ENCODE measurements at places on chromosomes 12 and 14.

DNA sequence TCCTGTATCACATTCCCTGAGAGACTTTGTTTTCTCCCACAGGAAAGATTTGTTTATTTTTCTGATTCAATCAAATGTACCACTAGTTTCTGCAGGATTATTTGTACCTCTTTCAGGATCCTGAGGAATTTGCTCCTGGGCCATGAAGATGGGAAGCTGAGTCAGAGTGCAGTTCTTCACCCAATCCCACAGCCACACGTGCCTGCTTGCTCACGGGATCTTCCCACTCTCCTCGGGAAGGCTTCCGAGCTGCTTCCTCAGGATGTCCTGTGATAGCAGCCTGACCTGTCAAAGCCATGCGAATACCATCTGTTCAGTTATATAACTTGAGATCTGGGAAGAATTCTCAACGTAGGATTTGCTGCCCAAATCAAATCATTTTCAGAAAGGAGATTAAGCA is 41.8 kb upstream of the HIF1A start:
- no peak for DNase-seq

GRCh38 chr12:51077930-51078329 is 5.5 kb downstream of the CSRNP2 start:
- DNase-seq, result no peak

DNA sequence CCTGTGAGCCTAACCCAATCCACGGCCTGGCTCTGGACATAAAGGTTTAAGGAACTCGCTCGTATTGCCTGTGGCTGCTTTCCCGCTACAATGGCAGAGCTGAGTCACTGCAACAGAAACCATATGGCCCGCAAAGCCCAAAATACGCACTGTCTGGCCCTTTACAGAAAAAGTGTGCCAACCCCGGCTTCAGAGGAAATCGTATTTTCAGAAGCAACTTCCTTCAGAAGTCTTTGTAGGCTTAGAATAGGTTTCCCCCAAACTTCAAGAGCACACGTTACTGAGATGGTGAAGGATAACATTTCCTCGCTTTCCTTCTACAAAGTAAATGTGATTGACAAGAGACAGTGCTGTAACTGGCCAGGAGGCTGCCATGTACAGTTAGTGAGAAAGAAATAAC is 34.8 kb upstream of the TESC start:
- no peak for DNase-seq

DNA sequence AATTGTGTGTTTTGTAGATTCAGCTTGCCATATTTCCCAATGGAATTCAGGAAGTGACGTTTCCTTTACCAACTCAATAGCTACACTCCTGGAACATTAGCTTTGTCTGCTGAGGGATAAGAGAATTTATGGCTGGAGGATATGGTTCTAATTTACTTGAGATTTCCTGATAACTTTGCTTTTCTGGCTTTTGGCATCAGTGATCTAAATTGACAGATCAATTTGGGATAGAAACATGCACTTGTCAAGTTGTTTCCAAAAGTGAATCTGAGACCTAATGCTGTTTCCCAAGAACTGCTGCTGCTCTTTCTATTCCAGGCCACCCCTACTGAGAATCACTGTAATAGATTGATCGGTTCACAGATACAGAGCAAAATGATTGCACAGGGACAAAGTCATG is 43.2 kb downstream of the MGAT4C start:
- no peak for DNase-seq

DNA sequence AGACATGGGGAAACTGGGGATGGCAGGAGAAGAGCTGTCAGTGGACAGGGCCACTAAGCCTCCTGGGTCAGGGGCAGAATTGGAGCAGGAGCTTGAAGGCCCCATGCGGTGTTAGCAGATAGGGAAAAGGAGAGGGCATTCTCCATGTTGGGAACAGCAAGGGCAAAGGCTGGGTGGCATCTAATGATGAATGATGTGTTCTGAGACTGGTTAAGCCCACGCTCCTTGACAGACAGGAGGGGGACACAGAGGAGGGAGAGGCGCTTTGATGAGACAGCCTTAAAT is 63.0 kb downstream of the CLMN start:
- DNase-seq, result no peak

- DNase-seq, result no peak
Measured at GRCh38 chr14:35999294-35999693, 173.2 kb downstream of the BRMS1L start.

- DNase-seq, result no peak
Measured at GRCh38 chr12:38887770-38888169, 17.6 kb downstream of the CPNE8 start.

- DNase-seq, result peak; percentile 10
Measured at GRCh38 chr12:93098077-93098476, 169.0 kb upstream of the EEA1 start.

DNA sequence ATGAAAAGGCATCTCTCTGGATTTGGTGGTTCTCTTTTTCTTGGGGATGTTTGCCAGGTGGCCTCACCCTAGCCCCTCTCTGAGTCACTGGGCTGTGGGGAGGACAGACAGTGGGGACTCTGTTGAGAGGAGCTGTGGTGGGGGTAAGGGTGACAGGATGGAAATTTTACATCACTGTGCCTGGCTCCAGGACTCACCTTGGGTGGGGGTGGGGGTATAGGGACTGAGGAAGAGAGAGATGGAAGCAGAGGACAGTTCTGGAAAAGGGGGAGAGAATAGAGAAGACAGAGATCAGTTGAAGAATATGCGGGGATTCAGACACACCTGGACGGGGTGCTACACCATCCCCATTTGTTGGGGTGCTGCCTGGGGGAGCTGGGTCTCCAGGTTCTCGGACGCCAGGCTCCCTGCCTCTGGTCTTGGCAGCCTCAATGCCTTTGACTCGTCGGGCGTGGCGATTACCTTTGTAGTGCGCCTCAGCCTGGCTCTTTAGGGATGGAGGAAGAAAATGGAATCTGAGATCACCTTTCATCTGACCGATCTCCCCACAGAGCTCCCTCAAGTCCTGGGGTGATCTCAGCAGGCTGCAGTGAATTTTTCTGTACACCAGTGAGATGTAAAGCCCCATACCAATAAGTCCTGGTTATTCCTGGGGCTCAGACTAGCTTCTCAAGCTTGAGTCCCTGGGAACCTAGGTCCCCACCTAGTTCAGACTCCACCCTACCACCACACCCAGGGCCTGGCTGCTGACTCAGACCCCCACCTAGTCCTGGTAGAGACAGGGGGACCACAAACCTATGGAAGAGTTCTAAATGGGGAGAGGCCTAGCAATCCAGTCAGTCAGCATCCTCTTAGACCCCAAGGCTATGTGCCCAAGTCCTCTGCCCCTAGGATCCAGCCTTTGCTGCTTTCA is 9.6 kb upstream of the GPR84 start:
- no peak for DNase-seq

DNA sequence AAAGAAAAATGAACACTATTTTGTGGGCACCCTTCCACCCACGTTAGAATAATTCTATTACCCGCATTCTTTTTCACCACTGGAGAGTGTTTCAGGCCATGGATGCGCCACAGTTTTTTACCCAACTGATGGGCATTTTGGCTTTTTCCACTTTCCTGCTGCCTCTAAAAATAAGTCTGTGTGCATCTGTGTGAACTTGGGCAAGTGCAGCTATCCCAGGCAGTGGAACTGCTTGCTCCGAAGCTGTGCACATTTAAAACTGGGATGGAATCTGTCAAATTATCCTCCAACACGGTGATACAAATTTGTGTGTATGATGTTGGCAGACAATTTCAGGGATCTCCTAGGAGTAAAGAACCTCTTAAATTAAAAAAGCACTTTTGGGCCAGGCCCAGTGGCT is 31.5 kb downstream of the PHETA1 start:
- DNase-seq, result no peak

- DNase-seq, result no peak
Measured at GRCh38 chr14:20801726-20802125, 918 bp downstream of the RNASE1 start.

DNA sequence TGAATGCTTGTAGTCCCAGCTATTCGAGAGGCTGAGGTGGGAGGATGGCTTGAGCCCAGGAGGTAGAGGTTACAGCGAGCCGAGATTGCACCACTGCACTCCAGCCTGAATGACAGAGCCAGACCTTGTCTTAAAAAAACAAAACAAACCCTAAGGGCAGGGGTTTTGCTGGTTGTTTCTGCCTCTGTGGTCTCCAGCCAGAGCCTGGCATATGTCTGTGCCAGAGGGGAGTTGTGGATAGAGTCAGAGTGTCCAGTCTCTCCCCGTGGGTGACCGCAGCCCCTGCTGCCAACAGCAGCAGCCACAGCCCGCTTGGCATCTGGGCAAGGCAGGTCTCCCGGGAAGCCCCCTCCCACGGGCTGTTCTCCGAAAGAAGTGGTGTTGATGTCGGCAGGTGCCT is 37.6 kb downstream of the MVK start:
- DNase-seq, result no peak

- no peak for DNase-seq
Measured at GRCh38 chr12:68031881-68032739, 42.9 kb downstream of the IFNG-AS1 start.

GRCh38 chr14:105846312-105846711 is 319.9 kb downstream of the TMEM121 start:
- DNase-seq, result no peak

GRCh38 chr12:83389237-83389996 is 702.7 kb downstream of the TMTC2 start:
- DNase-seq, result no peak

- no peak for DNase-seq
Measured at GRCh38 chr12:57112492-57113294, 1.5 kb upstream of the STAT6 start.

GRCh38 chr14:61480704-61481285 is 159.4 kb downstream of the PRKCH start:
- no peak for DNase-seq

- no peak for DNase-seq
Measured at GRCh38 chr14:49396801-49397200, 189.4 kb downstream of the RPS29 start.

GRCh38 chr14:76391981-76392690 is 16.2 kb downstream of the ESRRB start:
- no peak for DNase-seq

GRCh38 chr14:58082491-58083098 is 69.4 kb downstream of the ARMH4 start:
- DNase-seq, result no peak

- no peak for DNase-seq
Measured at GRCh38 chr14:36516719-36517241, 3.3 kb downstream of the NKX2-1 start.

- DNase-seq, result no peak
Measured at GRCh38 chr12:90211017-90211416, 502.4 kb upstream of the ATP2B1 start.

DNA sequence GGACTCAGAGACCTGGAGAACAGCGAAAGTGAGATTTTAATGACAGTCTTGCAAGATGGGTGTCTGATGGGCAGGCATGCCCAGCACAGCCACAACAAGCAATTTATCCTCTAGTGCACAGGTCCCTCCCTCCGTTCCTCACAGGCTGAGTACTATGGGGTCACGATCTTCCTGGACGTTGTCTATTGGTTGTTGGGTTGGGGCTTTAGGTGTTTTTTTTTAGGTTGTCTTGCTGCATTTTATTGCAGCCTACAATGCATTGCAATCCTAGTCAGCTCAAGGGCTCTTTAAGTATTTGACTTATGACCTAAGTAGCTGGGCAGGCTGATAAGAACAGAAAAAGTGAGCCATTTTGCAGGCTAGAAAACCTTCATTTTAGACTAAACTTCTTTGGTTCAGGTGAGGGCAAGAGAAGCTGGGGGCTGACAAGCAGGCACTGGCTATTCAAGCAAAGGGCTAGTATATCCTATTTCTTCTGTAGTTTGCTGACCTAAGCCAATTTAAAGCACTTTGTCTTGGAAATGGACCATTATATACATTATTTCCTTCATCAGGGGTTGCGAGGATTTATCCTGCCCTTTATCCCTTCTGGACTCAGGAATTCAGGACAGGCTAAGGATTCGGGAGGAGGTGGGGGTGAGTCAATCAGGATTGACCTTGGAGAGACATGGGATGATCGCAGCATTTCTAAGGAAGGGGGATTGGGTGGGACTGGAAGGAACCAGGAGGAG is 6.0 kb downstream of the KRT7 start:
- no peak for DNase-seq

DNA sequence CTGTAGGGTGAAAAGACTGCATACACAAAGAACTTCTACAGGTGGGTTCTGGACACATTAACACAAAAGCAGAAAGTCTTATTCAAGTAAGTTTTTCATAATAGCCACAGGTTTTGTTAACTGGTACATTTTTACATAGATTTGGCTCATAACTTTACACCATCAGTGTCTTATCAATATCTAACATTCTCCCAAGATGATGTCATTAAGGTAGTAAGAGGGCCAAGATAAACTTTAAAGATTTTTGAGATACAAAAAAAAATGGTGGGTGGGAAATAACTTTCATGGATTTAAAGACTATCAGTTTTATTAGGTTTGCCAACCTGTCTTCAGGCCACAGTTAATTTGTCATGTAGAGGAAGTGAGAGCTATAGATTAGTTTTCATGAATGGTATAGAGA is 1.7 kb downstream of the SUPT16H start:
- DNase-seq, result no peak

DNA sequence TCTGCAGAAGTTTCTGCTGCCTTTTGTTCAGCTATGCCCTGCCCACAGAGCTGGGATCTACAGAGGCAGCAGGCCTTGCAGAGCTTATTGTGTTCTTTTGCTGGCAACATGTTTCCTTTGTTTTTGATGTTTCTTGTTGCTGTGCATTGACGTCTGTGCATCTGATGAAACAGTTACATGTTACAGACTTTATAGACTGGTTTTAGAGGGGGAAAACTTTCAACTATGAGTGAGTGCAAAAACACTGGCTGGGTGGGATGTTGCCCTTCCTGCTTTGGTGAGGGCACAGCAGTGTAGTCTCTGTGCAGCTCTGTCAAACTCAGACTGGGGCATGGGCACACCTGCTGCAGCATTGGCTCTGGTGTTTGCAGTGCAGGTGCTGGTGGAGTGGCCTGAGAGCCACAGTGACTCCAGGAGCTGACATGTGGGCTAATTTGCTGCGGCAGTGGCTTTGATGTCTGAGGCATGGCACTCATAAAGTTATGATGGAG is 26.9 kb downstream of the CLEC6A start:
- DNase-seq, result no peak

GRCh38 chr12:40209886-40210285 is 14.9 kb upstream of the LRRK2 start:
- no peak for DNase-seq

DNA sequence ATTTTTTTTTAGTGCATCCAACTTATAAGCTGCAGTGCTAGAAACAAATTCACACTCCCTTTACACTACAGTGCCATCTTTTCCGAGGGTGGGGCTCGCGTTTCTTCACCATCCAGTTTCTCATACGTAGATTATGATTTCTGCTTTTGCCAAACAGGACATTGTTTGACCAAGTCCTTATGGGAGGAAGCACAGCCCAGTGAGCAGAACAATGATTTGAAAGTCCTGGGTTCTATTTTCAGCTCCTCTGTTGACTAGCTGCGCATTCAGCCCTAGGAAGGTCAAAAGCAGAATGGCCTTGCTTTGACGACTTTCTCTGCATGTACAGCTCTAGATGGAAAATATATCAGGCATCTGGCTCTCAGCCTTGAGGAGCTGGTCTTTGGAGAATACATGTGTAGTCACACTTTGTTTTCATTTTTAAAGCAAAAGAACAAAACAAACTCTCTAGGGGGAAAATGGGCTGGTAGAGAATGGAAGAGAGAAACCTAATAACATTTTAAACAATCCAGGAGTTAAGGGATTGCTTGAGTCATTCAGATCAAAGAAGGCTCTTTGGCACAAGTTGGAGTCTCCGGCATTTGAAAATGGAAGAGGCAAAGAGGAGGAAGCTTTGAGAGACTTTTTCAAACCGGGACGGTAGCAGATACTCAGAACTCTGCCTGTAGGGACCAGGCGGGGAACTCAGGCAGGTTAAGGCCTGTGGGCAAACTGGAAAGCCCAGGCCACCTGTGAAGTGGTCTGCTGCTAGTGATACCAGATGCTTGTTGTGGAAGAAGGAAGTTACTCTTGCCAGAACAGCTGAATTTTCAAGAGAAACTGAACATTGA is 257.3 kb upstream of the PLEKHG7 start:
- DNase-seq, result no peak
